GF-D8 (cell line): ENCODE measurements at places on chromosomes 12 and 14.

DNA sequence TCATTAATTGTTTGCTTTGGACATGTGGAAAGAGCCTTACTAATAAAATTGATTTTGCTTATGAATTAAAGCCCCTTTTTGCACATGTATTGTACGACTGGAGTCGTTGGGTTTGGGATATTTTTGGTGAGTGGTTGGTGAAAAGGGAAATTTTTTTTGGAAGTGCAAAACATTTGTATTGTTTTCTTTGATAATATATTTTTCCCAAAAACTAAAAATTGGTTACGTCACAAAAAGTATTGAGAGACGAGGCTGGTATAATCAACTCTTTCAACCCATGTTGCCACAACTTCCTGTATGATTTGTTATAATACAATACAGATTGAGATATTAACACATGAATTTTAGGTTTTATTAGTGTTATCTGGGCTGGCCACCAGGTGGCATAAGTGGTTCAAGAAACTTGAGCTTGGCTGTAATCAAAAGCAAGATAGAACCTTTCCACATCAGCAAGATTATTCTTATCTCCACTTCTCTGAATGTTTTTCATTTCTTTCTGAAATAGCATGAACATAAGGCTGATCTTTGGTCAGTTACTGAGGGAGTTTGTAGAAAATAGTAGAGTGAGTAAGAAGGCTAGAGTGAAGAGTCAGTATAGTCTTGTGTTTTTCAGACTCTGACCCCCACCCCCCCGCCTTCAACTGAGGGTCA, 8.7 kb downstream of the NGDN start:
- DNase-seq: peak; percentile 2

- no peak for DNase-seq
These were observed 126.0 kb upstream of the HIF1A start for GRCh38 chr14:61569308-61569707.

GRCh38 chr12:51012570-51013236, 13.5 kb downstream of the SLC11A2 start:
- no peak for DNase-seq

- DNase-seq: no peak
These were observed 174.6 kb upstream of the DDHD1 start for GRCh38 chr14:53327716-53328115.

GRCh38 chr14:41362139-41362538, 244.5 kb upstream of the LRFN5 start:
- DNase-seq: no peak

DNA sequence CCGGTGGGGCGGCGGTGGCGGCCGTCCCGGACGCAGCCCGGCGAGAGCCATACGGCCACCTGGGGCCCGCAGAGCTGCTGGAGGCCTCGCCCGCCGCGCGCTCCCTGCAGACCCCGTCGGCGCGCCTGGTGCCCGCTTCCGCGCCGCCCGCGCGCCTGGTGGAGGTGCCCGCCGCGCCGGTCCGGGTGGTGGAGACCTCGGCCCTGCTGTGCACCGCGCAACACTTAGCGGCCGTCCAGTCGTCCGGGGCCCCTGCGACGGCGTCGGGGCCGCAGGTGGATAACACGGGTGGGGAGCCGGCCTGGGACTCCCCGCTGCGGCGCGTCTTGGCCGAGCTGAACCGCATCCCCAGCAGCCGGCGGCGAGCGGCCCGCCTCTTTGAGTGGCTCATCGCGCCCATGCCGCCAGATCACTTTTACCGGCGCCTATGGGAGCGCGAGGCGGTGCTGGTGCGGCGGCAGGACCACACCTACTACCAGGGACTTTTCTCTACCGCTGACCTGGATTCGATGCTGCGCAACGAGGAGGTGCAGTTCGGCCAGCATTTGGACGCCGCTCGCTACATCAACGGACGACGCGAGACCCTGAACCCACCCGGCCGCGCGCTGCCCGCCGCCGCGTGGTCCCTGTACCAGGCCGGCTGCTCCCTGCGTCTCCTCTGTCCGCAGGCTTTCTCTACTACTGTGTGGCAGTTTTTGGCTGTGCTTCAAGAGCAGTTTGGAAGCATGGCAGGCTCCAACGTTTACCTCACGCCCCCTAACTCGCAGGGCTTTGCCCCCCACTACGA, 716 bp downstream of the RIOX1 start:
- DNase-seq: no peak

DNA sequence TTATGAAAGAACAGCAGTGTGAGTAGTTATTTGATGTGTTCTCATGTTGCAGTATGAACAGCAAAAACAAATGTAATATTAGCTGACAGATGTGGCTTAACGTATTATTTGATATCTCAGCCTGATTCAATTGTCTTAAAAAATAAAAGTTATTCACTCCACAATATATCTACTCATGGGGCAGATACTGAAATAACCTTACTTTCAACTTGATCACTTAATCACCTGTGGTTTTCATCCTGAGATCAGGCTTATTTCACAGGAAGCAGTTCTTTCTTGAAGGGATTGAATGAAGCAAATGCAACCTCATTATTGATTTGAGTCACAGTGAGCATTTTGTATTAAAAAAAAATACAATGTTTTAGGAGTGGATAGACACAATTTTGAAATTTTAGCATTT, 90.3 kb downstream of the AKAP6 start:
- DNase-seq: no peak

DNA sequence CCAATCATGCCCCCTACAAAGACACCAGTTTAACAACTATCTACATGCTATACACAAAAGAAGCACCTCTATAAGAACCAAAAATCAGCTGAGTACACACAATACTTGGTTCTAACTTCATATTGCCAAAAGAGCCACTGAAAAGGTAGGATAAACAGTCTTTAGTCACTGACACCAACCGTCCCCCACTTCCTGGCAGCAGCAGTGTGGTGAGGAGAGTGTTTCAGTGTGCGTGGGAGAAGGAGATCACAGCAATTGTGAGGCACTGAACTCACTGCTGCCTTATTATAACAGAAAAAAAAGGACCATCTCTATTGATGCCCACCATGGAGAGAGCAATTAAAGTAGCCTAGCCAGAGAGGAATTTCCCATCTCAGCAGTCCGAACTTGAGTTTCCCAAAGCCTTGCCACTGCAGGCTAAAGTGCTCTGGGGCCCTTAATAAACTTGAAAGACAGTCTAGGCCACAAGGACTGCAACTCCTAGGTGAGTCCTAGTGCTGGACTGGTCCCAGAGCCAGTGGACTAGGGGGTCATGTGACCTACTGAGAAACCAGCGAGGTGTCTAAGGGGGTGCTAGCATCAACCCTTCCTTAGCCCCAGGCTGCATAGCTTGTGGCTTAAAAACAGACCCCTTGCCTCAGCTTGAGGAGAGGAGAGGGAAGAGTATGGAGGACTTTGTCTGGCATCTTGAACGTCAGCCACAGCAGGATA, 37.1 kb upstream of the LMNTD1 start:
- DNase-seq: no peak

GRCh38 chr12:128314611-128315010, 47.6 kb downstream of the TMEM132C start:
- no peak for DNase-seq

GRCh38 chr14:54947230-54947629, 44.6 kb upstream of the GCH1 start:
- DNase-seq: no peak

DNA sequence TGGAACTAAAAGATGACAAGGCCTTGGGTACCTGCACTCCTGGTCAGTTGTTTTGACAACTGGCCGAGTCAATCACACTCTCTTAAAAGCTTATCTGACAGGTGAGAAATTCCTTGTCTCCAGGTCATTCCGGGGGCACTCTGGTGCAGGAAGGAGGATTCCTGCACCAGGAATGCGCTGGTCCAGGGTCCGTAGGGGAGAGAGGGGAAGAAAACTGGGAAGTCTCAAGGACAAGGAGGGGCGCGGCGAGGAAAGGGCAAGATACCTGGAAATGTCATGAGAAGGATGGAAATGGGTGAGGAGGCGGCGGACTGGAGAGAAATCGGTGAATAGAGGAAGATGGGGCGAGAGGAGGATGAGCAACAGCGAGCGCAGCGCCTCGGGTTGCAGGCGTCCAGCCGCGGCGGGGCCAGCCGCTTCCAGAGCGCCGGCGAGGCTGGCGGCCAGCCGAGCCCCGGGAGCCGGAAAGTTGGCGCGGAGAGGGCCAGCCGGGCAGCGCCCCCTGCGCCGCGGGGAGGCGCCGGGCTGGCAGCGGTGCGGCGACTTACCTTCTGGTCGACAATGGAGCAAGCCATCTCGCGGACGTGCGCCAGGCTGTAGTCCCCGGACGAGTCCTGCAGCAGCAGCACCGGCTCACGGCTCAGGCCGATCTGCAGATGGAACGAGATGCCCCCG, 809 bp downstream of the PRKD1 start:
- DNase-seq: no peak

GRCh38 chr14:37142835-37143401, 29.5 kb downstream of the SLC25A21 start:
- no peak for DNase-seq

DNA sequence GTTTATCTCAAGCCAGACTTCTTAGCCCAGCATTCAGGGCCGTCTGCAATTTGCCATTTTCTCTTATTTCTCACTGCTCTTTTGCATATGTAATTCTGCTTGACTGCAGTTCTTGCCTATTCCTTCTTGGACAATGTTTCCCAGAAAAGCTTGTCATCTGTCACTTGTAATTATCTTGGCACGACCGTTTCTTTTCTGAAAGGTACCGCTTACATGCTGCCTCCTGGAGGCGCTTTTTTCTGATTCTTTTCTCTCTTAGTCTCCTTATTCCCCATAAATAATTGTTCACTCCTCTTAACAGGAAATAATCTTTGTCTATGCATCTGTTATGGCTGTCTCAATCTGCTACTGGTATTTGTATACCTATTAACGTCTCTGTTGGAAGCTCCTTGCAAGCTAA, 1.2 kb upstream of the ALDH1L2 start:
- DNase-seq: no peak

GRCh38 chr12:39000370-39000769, 95.0 kb upstream of the CPNE8 start:
- no peak for DNase-seq

GRCh38 chr12:79982086-79983062, 47.5 kb upstream of the PPP1R12A start:
- no peak for DNase-seq

GRCh38 chr12:107384645-107385044, 291.3 kb upstream of the CRY1 start:
- DNase-seq: no peak

DNA sequence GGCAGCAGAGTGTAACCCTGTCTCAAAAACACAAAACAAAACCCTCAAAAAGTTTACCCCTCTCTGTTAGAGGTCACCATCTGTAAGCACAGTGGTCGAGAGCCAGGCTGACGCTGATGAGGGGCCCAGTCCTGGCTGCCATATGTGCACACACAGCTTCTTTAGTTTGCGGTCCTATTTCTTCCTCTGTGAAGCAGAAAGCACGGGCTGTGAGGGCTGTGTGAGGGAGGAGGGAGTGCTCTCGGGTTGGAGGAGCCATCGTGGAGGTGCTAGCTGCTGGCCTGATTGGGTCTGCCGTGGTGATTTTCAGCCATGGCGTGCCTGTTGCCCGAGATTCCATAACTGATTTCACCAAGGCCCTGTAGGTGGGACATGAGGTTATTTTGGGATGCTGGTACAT, 3.5 kb downstream of the ULK1 start:
- DNase-seq: no peak

- DNase-seq: no peak
These were observed 8.5 kb upstream of the CDC42BPB start for GRCh38 chr14:103065861-103066260.

- no peak for DNase-seq
These were observed 24.1 kb upstream of the PLEKHA5 start for GRCh38 chr12:19105463-19105862.

GRCh38 chr14:67618617-67619063, 1.1 kb upstream of the ARG2 start:
- DNase-seq: peak; percentile 18

- no peak for DNase-seq
These were observed 112.6 kb downstream of the KCNK10 start for GRCh38 chr14:88210426-88210825.

GRCh38 chr12:119072440-119072839, 91.1 kb downstream of the SRRM4 start:
- DNase-seq: no peak

GRCh38 chr14:64891173-64891838, 11.6 kb upstream of the SPTB start:
- no peak for DNase-seq

DNA sequence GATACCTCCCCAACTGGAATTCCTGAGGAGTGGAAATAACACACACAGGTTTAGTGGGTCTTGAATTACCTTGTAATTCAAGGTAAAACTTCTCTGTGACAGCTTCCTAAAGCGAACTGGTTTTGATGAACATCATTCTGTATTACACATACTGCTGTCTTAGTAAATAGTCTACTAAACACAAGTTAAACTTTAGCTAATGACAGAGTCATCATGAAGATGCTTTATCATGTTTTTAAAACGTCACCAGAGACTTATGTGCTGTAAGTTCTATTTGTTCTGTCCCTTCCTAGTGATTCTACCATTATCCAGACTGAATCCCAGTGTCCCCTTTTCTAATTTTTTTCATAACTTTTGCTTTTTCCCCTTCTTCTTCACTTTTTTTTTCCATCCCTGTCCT, 11.6 kb upstream of the GXYLT1 start:
- no peak for DNase-seq

DNA sequence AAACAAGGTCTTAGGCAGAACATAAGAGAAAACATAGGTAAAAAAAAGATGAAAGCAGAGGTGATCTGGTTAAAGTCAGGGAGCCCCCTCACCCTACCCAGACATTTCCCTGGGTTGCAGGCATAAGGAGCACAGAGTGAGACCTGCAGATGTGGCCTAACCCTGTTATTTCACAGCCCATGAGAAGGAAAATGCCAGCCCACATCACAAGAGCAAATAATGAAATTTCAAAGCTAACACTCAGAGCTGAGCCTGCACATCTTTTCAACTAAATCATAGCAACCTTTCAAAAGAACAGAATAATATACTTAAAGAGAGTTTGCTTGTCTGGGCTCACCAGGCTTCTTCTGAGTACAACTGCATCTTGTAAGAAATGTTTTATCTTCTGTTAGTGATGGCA, 295.4 kb downstream of the RPAP3 start:
- DNase-seq: no peak

DNA sequence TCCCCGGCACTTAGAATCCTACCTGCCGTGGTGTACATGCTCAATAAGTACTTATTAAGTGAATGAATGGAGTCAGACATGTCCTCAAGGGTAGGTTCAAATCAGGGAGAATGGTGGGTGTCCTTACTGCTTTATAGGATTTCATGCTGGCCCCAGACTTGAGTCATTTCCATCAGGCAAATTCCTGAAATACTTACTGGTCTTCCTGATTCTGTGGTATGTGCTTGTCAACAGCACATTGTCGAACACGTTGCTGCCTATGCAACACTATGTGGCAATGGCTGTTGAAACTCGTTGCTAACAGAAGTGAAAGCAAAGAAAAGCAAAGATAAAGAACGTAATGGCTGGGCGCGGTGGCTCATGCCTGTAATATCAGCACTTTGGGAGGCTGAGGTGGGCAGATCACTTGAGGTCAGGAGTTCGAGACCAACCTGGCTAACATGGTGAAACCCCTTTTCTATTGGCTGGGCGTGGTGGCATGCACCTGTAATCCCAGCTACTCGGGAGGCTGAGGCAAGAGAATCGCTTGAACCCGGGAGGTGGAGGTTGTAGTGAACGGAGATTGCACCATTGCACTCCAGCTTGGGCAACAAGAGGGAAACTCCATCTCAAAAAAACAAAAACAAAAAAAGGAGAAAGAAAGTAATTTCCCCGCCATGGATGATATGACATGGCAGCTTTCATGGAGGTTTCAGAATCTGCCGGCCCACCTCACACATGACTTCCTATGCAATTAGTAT, 214.9 kb downstream of the ZFP36L1 start:
- DNase-seq: no peak
